Retina (tissue), 1 donor: ENCODE measurements at places on chromosomes 3 and 15.

GRCh38 chr3:149203758-149204157, 17.9 kb downstream of the CP start:
- no peak for DNase-seq

DNA sequence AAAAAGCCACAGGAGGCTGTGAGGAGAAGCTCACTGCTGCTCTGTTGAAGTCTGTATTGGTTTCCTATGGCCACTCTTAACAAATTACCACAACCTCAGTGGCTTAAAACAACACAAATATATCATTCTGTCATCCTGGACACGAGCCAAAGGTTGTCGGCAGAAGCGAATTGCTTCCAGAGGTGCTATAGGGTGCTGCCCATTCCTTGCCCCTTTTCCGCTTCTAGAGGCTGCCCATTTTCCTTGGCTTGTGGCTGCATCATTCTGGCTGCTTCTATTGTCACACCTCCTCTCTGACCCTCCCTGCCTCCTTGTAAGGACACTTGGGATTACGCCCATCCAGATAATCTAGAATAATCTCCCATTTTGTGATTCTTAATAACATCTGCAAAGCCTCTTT, 6.4 kb upstream of the SACM1L start:
- DNase-seq: no peak

- DNase-seq: no peak
Observed at GRCh38 chr3:55567615-55568014, 80.5 kb upstream of the WNT5A start.

- no peak for DNase-seq
Observed at GRCh38 chr3:98746882-98747281, 16.3 kb upstream of the ST3GAL6 start.

DNA sequence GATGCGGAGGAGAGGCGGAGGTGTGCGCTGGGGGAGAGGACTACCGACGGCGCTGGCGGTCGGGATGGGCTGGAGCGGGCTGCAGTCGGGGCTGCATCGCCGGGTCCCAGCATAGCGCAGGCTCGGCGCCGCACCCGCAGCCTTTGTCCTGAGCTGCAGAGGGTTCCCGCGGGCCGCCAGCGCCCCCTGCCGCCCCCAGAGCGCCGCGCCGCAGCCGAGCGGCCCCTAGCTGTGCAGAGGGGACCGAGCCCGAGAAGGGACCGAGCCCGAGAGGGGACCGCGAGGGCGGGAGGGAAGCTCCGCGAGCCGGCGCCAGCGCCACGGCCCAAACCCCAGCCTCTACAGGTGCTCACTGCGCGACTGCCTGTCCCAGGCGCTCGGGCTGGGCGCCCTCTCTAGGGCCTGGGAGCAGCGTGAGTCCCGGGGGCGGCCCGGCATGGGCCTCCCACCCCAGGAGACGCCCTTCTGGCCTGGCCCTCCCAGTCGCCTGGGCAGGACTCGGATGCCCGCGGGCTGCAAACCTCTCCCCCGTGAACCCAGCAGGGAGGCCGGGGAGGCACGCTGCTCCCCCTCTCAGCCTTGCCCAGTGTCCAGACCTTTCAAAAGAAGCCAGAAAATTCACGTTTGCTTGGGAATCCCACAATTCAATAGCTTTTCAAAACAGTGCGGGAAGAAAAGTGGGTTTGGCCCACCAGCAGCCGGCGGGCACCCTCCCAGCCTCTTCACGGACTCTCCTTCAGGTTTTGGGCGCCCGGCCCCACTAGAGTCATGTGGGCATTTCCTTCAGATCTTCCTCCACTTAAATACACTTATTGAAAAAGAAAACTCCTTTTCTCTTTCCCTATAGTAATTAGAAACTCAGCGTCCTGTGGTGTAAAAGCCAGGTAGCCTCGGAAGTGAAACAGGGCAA, 134.7 kb downstream of the TPRA1 start:
- peak; percentile 96 for DNase-seq

GRCh38 chr3:131957511-131957910, 77.3 kb downstream of the CPNE4 start:
- DNase-seq: no peak

DNA sequence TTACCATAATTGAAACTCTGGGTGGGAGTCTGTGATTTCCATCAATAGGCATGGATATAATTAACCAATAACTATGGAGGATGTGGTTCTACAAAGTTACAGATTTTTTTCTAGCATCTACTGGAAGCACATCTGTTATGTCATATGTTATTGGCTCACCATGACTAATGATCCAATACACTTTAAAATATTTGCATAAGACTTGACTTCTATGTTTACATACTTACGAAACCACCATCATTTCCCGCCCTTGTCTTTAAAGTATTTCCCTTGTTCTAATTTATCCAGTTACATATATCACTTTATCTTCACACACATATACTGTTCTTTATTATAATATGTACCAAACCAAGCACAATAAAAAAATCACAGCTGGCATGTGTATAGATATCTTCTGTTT, 380.3 kb upstream of the CBLB start:
- no peak for DNase-seq

DNA sequence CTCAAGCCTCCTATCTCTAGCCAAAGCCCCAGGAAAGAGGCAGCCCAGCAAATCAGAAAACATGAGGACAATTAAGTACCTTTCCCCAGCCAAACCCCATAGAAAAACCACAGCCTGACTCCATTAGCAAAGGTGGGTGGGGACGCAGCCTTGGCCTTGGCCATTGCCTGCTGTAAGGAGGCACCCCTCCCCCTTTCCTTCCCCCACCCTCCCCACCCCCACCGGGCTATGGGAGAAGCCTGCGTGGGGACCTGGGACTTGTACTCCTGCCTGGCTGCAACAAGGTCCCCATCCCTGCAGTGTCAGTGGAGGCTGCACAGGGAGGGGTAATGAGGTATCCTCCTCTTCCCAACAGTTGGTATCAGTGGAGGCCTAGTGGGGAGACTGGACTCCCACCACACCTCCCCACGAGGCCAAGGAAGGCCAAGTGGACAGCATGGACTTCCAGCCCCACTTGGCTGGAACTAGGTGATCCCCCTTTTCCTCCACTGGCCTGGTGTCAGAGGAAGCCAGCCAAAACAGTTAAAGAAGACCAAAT, 20.5 kb downstream of the PRR23E start:
- DNase-seq: no peak

- no peak for DNase-seq
Observed at GRCh38 chr3:40911928-40912327, 287.4 kb upstream of the CTNNB1 start.

GRCh38 chr3:28726840-28727239, 378.2 kb upstream of the AZI2 start:
- no peak for DNase-seq

GRCh38 chr3:143309705-143310104, 190.1 kb downstream of the CHST2 start:
- DNase-seq: no peak

DNA sequence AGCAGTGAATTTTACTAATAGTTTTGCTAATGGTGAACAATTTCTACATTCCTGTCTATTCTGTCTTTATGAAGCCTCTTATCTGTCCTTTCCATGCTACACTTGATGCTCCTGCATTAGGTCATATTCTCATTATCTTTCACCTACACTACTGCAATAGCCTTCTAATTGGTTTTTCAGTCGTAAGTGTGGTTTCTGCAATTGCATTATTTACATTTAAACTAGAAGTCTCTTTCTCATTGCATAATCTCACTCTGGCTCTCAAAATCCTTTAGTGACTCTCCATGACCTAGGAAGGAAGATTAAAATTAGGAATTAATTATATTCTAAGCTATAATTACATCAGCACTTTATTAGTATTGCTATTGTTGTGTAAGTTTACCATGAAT, 686.5 kb downstream of the IGSF11 start:
- no peak for DNase-seq

GRCh38 chr3:182309120-182309519, 484.2 kb upstream of the ATP11B start:
- no peak for DNase-seq

- DNase-seq: peak; percentile 24
Observed at GRCh38 chr15:101676921-101677329, 24.7 kb upstream of the TM2D3 start.

DNA sequence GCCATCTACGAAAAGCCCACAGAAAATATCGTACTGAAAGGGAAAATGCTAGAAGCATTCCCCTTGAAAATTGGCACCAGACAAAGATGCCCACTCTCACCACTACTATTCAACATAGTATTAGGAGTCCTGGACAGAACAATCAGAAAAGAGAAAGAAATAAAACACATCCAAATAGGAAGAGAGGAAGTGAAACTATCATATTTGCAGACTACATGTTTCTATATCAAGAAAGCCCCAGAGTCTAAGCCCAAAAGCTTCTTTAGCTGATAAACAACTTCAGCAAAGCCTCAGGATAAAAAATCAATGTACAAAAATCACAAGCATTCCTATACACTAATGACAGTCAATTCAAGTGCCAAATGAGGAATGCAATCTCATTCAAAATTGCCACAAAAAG, 15.6 kb downstream of the OR5K3 start:
- no peak for DNase-seq

DNA sequence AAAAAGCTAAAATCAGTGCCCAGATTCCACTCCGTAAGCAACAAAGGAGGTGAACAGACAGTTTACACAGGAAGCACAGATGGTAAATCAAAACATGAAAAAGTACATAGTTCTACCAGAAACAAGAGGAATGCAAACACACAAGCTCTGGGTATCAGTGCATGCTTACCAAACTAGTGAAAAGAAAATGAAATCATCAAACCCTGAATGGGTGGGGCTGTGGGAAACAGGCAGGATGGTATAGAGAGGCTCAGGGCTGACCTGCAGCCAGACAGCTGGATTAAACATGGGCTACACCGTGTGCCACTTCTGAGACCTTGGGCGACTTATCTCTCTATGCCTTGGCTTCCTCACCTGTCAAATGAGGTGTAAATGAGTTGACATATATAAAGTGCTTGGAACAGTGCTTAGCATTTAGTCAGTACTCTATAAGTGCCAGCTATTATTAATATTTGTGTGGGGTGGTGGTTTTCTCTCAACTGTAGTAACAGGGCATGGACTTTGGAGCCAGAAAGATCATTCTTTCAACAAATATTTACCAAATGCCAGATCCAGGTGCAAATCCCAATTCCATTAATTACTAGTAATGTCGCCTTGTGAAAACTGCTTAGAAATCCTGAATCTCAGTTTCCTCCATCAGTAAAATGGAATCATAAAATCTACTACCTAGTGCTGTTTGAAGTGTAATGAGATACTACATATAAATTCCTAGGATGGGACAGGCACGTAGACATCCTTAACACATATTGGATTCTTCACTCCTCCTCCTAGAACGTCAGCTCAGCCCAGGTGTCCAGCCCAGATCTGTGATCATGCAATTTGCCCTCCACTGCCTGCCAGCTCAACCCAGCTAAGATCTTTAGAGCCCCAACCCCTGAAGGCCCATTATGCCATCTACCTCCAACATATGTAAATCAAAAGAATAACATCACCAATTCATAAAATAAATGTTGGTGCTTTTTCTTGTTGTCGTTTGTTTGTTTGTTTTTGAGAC, 55.5 kb upstream of the SMAD3 start:
- no peak for DNase-seq

- no peak for DNase-seq
Observed at GRCh38 chr3:12901623-12902045, 60.3 kb upstream of the RPL32 start.

DNA sequence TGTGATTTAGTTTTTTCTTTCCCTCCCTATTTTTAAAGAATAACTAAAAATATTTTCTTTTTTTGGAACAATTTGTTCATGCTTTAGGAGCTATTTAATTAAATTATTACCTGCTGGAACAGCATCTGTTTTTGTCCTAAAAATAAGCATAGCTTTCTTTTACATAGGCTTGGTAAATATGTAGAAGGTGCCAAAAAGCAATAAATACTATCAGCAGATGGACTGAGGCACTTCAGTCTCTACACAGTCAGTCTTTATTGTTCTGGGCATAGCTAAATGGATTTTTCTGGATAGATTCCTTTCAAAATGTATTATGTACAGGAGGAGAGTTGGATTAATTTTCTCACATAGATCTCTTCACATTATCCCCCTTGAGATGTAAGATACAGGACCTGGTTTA, 223.5 kb downstream of the NAALADL2 start:
- no peak for DNase-seq

DNA sequence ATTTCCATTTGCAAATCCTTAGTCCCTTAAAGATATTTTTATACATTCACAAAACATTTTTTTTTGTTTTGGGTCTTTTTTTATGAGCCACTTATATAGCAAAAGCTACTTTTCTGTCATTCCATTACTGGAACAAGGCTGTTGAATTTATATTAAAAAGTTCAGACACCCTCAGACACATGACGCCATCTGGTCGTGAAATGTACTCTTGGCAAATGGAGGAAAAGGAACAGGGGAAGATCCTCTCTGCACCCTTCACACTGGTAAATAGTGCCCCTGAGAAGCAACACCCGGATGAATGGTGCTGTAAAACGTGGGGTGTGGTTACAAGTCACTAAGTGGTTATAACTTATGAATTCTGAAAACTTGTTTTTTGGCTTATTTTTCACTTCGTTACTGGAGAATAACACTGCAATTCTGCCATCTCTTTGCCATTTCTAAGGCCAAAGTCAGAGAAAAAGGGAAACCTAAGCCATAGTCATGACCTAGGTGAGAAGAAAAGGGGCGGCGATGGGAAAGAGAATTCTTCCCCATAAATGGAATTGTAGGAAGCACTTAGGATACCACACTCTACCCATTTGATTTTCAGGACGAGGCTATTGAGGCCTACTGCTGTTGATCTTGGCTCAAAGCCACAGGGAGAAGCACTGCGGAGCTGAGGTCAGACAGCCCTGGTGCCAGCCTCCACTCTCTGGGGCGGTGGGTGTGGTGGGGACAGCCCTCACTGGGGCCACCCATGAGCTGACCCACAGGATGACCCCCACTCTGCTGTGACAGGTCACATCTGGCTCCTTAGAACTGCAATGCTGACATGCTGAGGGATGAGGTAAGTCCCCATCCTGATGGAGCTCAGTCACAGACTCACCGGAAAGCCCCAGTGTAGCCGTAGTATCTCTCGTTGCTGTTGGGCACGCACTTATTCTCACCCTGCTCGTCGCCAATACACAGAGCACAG, 21.9 kb downstream of the LTF start:
- no peak for DNase-seq

GRCh38 chr3:146449613-146450012, 19.7 kb downstream of the PLSCR2 start:
- DNase-seq: no peak

GRCh38 chr3:178618896-178619295, 82.7 kb downstream of the KCNMB2 start:
- DNase-seq: no peak

GRCh38 chr3:18103591-18103990, 321.5 kb downstream of the SATB1 start:
- no peak for DNase-seq
